ENCODE measurements at places on chromosomes 2 and 18.

DNA sequence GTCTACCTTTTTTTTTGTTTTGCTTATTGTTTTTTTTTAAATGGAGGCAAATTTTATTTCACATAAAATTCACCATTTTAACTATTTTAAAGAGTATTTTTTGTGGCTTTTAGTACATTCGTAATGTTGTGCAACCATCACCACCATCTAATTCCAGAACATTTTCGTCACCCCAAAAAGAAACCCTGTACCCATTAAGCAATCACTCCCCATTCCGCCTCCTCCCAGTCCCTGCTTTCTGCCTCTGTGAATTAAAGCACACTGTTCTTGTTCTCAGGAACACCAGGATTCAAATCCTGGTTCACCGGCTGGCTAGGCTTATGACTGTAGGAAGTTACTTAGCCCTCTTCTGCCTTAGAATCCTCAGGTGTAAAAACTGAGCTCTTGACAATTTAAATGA lies 36.9 kb upstream of the EPAS1 start:
- DNase-seq = no peak

GRCh38 chr2:191122638-191123294 lies 28.0 kb downstream of the STAT4 start:
- DNase-seq = no peak

DNA sequence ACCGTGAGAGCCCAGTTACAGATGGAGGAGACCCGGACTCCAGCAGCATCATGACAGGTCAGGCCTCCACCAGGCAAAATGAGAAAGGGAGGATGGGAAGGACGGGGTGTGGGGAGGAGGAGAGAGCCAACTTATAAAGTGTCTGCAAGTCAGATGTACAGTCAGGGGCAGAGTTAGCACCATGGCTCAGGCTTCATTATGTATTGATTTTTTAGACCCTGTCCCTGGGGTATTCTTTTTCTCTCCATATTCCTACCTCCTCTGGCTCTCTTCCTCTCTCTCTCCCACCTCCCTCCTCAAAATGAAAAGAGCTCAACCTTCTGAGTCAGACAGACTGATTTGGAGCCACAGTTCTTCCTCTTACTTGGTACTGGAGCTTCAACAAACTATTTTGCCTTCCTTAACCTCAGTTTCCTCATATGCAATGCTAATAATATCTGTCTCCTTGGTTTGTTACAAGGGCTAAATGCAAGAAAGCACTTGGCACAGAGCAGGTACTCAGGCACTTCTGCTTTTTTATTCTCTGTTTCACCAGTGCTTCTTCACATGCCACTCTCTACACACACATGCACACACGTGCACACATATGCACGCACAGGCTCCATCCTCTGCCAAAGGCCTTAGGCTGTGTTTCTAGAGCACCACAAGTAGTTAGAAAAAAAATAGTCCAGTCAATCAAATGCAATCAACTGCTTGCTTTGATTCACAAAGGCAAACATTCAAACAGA lies 92.3 kb upstream of the PKDCC start:
- DNase-seq = no peak

- no peak for DNase-seq
Measured at GRCh38 chr2:46106690-46107089, 190.5 kb upstream of the EPAS1 start.

DNA sequence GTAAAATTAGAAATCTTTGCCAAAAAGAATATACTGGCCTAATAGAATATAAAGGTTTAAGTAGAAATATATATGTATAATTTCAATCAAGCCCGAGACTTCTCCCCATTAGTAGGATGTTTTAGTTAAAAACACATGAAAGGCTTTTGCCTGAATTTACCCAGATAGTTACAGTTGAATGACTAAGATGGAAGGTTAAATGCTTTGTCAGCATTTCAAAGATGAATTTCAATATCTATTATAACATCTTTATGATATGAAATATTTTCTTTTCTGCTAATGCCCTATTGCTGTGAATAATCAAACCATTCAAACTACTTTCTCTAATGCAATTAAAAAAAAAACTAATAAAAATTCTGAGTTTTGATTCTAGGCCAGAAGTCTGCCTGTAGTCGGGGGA lies 18.0 kb upstream of the ABCA12 start:
- DNase-seq = no peak

- DNase-seq = no peak
Measured at GRCh38 chr2:222518570-222519381, 94.4 kb downstream of the SGPP2 start.

DNA sequence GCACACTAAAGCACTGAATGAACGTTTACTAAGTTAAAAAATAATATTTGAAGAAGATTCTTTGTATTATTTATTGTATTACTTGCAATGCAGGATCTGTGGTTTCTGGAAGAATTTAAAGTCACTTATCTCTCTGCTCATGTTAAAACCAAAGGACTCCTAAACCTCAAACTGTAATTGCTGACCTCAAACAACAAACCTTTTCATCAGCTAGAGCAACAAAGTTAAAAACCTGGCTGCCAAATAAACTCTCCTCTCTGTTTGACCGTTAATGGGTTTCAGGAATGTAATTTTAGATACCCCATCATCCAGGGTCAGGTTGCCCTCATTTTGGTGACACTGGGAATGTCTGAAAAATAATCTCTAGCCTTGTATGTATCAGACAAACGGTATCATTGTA lies 239.1 kb downstream of the TGIF1 start:
- no peak for DNase-seq

DNA sequence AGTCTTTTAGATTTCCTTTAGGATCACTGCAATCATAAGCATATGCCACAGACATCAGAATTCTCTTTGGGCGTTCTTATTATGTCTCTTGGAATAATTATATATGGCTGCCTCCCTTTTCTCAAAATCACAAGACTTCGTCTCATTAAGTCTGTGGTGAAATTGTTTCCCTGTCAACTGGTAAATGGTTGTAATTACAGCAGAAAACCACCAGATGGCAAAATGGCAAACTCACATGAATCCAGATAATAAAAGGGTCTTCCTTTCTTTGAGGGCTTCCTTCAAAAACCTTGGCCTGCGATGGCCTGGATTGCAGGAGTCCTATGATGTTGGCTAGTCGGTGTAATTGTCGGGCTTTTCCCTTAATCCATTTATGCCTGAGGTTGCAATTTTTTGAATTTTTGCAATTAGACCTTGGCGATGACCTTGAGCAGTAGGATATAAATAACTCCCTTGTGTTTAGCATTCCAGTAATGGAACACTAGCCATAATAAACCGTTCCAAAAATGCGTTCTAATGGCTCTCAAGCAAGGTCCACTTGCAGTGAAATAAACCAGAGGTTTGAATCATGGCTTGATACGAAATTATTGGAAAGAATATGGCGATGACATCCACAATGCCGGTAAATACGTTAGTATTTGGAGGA lies 656.4 kb downstream of the MBD2 start:
- no peak for DNase-seq

DNA sequence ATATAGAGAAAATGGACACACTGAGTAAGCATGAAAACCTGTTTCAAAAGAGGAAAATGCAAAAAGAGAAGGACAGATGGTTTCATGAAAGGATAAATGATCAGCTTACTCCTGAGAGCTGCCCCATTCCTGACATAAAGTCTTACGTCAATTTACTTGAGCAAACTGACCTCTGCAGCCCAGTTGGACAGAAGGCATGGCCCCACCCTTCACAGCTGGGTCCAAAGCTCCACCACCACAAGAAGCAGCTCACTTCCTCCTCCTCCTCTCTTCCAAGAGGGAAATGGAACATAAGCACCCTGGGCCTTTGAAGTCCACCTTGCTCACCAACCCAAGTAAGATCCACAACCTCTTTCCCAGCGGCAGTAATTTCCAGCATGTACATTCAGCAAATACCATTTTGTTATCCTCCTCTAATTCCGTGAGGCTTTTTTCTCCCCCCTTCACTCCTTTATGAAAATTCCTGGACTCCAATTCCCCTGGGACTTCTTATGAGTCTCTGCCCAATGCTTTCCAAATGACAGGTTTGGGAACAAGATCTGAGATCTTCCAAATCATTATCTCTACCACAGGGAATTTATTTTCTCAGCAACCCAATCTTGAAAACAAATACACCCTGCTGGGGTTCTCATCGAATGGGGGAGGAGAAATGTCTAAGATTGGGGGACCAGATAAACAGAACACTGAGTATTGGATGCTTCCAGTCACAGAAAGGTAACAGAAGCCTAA lies 10.1 kb downstream of the COL4A4 start:
- no peak for DNase-seq

GRCh38 chr2:150081775-150082481 lies 405.5 kb downstream of the RND3 start:
- DNase-seq = no peak

DNA sequence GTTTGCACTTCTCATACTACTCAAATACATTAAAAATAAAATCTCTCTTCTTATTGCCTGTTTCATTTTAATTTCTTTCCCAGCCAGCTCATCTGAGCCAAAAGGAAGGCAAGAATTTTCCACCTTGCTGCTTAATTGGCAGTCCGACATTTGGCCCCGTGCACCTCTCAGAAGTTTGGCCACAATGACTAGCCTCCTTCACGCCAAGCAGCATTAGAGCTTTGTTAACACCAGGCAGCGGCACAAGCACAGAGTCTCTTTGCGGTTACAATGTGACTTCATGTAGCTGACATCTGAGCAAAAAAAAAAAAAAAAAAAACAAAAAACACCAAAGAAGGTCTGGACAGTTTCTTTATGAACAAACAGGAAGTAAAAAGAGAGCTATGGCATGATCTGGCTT lies 248.9 kb downstream of the OSR1 start:
- DNase-seq = no peak
